ENCODE measurements at places on chromosomes 12 and 14.
A peak's percentile ranks its signal among the peaks of the same experiment; 100 is the strongest.

DNA sequence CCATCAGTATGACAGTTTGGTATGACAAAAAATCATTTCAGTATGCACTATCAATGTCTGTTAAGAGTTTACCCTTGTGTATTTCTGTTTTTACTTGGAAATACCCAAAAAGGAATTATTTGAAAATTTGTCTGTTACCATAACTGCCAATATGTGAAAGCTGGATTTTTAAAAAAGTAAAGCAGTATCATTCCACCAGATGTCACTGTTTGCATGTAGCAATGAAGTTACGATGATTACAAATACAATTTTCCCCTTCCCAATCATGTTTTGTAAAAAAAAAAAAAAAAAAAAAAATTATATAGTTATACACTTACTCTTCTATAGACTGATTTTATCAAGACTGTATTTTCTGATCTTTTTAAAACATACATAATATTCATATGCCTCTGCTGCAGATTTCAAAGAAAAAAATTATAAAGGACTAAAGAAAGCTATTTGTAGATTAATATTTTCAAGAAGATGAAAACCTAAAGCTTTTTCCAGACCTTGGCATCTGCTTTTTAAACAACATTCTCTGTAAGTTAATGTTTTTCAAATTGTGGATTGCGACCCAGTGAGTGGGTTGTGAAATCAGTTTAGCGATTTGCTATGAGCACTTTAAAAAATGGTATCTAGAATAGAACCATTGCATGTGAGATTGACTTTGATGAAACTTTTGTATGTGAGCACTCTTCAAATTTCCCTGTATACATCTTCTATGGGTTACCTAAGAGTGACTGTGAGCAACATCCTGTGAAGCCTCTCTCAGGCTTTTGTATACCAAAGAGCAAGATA lies 114.2 kb downstream of the TTC6 start:
- peak; percentile 16 for DNase-seq

- DNase-seq: no peak
These were observed 84.0 kb upstream of the GSC start for GRCh38 chr14:94853920-94854319.

GRCh38 chr14:21997300-21997699 lies 323.7 kb upstream of the OR4E1 start:
- no peak for DNase-seq

GRCh38 chr12:110107369-110108281 lies 16.5 kb upstream of the IFT81 start:
- DNase-seq: peak; percentile 85

- no peak for DNase-seq
These were observed 24.9 kb downstream of the CATSPERB start for GRCh38 chr14:91706996-91707395.

- no peak for DNase-seq
These were observed 236.3 kb downstream of the SLC25A21 start for GRCh38 chr14:36935976-36936678.

- DNase-seq: no peak
These were observed 81.9 kb upstream of the ATF7IP start for GRCh38 chr12:14283489-14284144.

GRCh38 chr14:90445011-90445410 lies 48.2 kb downstream of the CALM1 start:
- DNase-seq: no peak

DNA sequence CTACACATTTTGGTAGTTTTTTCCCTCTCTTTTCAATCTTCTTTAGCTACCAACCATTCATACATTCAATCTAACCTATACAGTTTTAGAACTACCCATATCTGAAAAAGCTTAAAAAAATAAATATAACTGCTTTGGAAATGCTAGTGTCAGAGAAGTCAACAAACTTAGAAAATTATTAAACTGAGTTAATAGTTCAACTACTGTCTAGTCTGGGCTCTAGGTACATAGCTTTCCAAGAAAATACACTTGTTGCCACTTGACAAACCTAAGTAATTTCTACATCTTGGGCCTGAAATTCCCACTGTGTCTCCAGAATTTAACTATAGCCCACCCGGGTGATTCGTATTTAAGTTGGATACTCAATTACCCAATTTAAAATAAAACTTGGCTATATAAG lies 22.1 kb downstream of the GTF2A1 start:
- no peak for DNase-seq

GRCh38 chr14:31876741-31877140 lies 200.4 kb upstream of the ARHGAP5 start:
- no peak for DNase-seq

- DNase-seq: no peak
These were observed 16.2 kb downstream of the LRRC74A start for GRCh38 chr14:76842414-76842813.

DNA sequence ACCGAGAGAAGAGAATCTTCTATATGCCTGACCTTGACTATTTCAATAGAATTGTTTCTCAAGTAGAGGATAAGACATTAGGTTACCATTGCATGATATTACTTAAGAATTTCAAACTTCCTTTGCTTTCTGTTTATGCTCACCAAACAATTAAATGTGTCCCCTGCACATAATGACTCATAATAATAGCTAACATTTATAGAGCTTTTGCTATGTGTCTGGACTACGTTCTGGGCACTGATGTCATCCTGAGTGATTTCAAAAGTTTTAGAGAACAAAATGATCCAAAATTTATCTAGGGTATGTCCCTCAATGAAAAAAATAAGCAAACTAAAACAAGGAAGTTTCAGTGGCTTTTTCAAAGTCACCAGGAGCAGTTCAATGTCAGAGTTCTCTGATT lies 38.8 kb downstream of the SLC15A5 start:
- DNase-seq: no peak

- peak; percentile 4 for DNase-seq
These were observed 15.8 kb upstream of the CPNE8 start for GRCh38 chr12:38921025-38921677.

Data from HFF-Myc (cell line).